ENCODE measurements at places on chromosomes 1 and 21.
A peak's percentile ranks its signal among the peaks of the same experiment; 100 is the strongest.

DNA sequence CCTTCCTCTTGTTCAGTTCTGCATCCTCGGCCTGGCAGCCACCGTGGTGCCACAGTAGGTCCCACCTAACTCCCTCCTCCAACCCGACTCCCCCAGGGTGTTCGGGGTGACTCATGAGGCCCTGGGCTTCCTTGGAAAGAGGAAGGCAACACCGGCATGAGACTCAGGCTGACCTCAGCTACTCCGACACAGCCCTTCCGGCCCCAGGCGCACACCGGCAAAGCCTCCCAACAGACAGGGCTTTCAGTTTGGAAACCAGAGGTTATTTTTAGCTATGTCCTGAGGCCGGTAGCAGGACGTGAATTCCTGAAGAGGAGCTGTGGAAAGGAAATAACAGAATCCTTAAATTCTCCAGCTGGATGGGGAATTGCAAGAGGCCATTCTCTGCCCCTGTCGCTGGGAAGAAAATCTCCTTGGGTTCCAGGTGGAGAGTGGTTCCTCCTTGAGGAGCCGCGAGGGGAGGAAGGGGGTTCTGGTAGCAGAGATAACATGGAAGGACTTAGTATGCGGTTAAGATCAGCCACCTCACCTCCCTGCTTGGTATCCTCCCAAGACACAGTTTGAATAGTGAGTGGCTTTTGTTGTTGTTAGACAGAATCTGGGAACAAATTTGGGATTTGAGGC, 24.4 kb downstream of the PLXNA2 start:
- peak; percentile 71 for DNase-seq

GRCh38 chr21:38439957-38440356, 58.3 kb downstream of the ERG start:
- no peak for DNase-seq

- no peak for DNase-seq
These were observed 16.3 kb upstream of the LAPTM5 start for GRCh38 chr1:30773722-30774358.

GRCh38 chr1:170768929-170769328, 105.0 kb downstream of the PRRX1 start:
- DNase-seq: no peak

GRCh38 chr1:8437347-8437746, 119.4 kb downstream of the SLC45A1 start:
- DNase-seq: no peak
